NT2/D1 (cell line): ENCODE measurements at places on chromosomes 12 and 14.
A peak's percentile ranks its signal among the peaks of the same experiment; 100 is the strongest.

DNA sequence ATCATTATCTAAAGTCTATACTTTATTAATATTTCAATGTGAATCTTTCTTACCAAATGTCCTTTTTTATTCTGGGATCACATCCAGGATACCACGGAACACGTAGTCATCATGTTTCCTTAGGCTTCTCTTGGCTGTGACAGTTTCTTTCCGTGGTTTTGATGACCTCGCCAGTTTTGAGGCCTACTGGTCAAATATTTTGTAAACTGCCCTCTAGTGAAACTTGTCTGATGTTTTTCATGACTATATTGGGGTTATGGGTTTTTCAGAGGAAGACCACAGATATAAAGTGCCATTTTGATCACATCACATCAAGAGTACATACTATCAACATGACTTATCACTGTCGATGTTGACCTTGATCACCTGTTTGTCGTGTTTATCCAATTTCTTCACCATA lies 14.1 kb upstream of the SERPINA6 start:
- no peak for DNase-seq

GRCh38 chr12:110498984-110499706 lies 2.8 kb downstream of the VPS29 start:
- no peak for DNase-seq

DNA sequence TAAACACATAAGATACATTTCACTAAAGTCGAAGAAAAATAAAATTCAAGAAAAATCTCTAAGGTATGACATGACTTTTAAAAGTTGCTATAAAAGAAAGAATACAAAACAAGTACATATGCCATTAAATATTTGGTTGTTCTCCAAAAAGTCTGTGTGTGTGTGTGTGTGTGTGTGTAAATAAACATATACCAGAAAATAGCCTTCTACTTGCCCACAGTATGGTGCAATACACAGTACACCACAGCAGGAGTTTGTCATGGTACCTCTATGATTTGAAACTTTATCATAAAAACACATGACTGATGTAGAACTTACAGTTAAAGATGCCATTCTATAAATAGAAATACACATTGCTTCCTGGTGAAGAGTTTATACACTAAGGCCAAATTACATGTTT lies 692.7 kb upstream of the MGAT4C start:
- no peak for DNase-seq

- DNase-seq: no peak
These were observed 307.5 kb downstream of the EMP1 start for GRCh38 chr12:13504074-13504473.

DNA sequence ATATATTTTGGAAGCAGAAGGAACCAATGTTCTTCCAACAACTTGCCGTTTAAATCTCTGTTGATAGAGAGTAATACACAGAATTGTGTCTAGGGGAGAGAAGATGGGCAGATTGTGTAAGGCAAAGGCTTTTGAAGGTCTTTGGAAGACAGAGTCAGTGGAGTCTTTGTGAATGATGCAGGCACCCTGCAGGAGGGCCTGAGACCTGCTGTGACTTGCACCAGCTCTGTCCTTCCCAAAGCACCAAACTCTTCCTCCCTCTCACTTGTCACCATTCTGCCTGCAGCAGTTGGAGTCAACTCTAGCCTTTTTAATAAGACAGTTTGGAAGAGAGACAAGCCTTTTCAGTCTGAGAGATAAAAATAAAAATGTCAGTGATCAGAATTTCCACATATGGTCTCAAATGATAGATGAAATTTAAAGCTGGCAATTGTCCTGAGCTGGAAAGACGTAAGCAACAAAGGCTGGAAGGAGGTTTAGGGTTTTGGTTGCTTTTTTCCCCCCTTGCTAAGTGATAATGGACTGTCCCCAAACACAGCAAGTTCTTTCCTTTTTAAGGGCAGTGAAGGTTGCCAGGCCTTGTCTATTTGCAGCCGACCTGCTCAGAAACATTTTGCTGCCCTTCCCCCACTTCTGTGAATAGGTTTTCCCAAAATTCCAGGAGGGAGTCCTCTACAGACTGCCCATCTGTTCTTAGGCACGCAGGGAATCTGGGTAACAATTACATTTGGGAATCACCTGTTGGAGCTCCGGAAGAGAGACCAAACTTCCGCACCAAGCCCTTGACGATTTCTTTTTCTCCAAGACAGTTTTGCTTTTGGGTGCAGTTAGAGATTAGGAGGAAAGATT lies 103.0 kb upstream of the NTF3 start:
- no peak for DNase-seq

DNA sequence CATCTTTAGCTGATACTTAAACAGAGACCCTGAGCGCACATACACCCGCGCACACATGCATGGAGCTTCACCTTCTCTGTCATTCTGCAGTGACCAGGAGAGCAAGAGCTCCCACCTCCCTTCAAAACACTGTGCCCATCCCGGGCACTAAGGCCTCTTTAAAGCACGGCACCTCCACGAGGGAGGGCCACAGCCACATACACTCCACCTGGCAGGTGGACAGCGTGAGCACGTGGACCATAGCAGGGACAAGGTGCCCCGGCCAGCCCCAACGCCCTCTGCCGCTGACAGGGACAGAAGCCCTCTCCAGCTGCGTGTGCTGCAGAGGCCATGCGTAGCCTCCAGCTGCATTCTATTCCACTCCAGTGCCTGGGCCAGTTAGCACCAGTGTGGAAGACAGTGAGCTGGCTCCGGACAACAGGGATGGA lies 5.4 kb downstream of the GAPDH start:
- DNase-seq: no peak

GRCh38 chr12:26101350-26101734 lies 23.5 kb downstream of the BHLHE41 start:
- no peak for DNase-seq

- DNase-seq: peak; percentile 42
These were observed 8.0 kb downstream of the ETV6 start for GRCh38 chr12:11657511-11657910.

- no peak for DNase-seq
These were observed at the start of gene NXPH4 for GRCh38 chr12:57216014-57216911. Gene NXPH4 (plus strand): TSS chr12:57216794. CDS start chr12:57216970, 176 bp downstream.

DNA sequence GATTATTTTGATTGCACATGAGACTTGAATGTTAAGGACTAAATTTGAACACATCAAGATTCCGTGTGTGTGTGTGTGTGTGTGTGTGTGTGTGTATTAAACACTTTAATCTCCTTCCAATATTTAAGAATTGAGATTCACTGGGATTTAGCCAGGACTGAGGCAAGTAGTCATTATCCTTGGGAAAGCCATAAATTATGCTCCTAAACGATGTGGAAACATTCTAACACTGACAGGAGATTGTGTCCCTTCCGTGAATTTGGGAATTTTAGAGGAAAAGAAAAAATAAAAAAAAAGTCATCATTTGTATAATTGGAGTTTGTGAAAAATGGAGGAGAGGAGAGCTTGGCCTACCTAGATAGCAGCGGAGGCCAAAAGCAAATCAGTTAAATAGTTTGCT lies 212.9 kb downstream of the DUSP6 start:
- DNase-seq: no peak
